ENCODE measurements at places on chromosomes 3 and 15.

GRCh38 chr3:31004025-31004678, 109.7 kb upstream of the GADL1 start:
- no peak for DNase-seq

GRCh38 chr3:138186803-138187295, 252 bp upstream of the ARMC8 start:
- no peak for DNase-seq

DNA sequence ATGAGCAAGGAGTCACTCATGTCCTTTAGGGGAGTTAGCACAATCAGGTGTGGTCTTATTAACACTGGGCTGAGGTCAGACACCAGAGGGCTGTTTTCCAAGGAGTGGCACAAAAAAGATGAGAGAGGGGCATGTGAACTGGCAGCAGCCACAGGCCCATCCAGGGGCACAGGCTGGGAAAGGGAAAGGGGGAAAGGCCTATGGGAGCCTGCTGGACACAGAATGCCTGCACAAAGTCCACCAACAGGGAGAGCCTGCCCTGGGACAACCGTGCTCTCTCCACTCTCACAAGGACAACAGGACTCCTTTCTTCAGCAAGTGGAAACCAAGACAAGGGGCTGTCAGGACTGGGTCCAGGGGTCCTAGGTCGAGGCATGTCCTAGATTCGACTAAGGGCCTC, 109.6 kb downstream of the ADCY5 start:
- no peak for DNase-seq

DNA sequence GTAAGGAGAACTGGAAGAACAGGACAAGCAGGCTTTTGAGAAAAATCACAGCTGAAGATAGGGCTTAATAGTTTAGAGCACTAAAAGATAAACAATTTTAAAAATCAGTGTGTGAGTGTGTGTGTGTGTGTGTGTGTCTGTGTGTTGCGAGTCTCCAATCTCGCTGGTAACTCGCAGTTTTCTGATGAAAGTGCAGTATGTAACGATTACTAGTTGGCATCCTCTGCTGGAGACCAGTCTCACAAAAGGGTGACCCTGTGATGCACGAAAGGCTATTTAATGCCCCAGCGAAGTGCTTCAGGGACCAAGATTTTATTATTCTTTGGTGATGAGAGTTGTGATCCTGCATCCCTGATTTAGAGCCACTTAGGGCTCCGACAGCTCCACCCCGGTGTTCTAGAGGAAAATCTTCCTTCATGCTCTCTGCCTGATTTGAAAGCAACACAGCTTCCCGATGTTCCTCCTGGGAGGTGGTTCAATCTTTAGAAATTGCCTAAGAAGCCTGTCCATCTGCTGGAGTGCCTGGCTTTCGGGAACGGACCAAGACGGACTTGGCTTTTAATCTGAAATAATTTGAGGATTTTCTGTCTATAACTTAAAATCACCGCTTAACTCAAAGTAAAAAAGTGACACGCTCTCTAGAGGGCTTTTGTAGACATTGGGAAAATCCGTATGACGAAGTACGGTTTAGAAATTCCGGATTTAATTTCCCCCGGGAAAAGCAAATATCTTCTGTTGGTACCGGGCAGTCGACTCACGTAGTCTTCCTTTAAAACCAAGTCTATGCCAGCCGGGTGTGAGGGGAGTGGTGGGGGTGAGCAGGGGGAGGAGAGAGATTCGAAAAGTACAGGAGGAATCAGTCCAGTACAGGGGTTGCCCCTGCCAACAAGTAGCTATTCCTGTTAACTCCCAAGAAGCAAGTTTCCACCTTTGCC, 1.1 kb upstream of the ALCAM start:
- DNase-seq, result peak; percentile 60

DNA sequence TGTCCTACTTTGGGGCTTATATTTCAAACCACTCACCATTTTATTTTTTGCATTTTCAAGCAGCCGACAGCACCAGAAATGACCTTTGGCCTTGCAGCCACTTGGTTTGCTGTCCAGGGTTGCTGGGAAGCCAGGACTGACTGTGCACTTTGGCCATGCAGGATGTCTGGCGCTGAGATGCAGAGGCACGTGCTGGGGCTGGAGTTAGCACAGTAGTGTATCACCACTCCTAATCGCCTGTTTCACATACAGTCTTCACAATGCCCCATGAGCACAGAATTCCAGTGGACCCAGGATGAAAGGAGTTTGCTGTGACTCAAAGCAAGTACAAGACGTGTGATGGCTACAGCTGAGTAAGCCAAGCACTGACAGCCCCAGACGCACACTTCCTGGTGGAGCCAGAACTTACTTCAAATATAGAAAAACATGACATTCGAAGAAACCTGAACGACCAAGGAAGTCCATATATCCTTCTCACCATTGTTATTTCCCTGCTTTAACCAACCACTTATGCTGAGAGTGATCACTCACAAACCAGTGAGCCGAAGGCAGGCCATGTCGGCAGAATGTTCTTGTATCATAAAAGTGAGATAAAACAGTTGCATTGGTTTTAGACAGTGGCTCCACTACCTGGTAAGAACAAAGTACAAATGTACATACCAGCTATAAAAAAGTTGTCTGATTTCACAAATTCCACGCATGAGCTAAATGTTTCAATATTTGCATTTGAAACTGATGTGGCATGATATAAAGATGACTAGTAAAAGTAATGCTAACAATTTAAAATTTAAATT, 16.0 kb downstream of the OCA2 start:
- no peak for DNase-seq

GRCh38 chr3:169334991-169335390, 328.5 kb downstream of the MECOM start:
- DNase-seq, result no peak

DNA sequence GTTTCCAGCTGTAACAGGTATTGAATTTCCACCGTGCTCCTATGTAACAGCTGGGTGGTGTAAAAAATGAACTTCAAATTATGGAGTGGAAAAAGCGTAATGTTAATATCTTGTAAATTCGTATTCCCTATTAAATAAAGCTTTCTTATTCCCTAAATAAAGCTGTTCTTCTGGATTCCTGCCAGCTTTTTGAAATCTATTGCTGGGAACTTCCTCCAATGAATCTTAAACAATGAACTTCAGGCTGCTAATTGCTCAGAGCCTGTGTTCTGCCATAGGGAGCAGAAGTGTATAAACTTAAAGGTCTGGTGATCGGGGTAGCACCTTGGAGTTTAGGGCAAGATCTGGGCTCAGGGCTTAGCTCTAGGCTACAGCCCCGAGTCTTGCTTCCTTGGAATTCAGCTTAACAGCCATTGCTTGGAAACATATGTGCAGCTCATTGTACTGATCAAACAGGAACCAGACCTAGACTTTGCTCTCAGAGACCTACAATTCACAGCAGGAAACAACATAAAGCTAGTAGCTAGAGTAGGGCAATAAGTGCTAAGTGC, 1.4 kb downstream of the ARL14 start:
- DNase-seq, result no peak

Data from foreskin melanocyte (primary cell).